Stimulated activated CD4-positive, alpha-beta T cell treated with anti-CD3 and anti-CD28 coated beads, Interleukin-15, amount 100 ng/mL, for 1 hour (primary cell): ENCODE measurements at places on chromosomes 12 and 14.

GRCh38 chr14:38547961-38548490 is 292.1 kb upstream of the CLEC14A start:
- no peak for DNase-seq

GRCh38 chr12:106914796-106915634 is 40.7 kb upstream of the TMEM263 start:
- no peak for DNase-seq

DNA sequence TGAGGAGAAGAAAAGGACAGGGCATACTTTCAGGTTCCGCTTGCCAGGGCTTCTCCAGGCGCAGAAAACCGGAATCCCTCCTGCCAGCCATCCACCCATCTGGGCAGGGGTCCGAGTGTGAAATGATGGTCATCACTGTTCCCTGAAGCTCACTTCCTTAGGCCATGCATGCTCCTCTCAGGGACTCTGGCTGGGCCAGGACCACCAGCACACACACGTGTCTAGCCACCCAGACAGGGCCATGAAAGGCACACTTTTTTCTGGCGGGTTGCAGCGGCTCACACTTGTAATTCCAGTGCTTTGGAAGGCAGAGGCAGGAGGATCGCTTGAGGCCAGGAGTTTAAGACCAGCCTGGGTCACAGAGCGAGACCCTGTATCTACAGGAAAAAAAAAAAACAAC is 1.5 kb downstream of the TCL1A start:
- no peak for DNase-seq

GRCh38 chr12:59689776-59690175 is 93.9 kb downstream of the SLC16A7 start:
- no peak for DNase-seq

DNA sequence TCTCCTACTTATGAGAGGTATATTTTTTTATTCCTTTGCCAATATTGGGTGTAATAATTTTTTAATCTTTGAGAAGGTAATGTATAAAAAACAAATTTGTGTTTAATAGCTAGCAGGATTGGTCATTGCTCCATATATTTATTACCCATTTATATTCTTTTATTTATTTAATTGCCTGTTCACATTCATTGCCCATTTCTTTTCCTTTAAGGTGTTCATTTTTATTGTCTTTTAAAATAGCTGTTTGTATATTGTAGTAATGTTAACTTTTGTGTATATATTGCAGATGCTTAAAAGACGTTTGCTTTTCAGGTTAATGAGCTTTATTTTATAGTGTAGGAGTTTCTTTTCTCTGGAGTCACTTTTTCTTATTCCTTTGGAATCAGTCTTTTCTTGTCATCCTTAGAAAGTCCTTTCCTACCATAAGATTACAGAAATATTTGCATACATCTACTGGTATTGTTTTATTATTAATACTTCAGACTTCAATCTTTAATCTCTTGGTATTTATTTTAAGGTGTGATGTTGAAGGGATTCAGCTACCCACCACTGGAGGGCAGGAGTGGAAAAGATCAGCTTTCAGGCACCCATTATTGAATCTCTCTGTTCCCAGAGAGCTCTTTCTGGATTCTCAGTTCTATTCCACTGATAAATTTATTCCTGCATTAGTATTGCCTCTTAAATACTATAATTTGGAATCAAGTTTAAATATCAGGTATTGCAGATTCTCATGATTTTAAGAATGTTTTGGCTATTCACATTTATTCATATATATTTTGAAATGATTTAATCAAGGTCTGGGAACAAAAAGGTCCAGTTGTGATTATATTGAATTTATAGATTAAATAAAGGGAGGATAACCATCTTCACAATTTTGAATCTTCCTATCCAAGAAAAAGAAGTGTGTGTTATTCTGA is 17.3 kb downstream of the PPM1A start:
- DNase-seq = no peak

DNA sequence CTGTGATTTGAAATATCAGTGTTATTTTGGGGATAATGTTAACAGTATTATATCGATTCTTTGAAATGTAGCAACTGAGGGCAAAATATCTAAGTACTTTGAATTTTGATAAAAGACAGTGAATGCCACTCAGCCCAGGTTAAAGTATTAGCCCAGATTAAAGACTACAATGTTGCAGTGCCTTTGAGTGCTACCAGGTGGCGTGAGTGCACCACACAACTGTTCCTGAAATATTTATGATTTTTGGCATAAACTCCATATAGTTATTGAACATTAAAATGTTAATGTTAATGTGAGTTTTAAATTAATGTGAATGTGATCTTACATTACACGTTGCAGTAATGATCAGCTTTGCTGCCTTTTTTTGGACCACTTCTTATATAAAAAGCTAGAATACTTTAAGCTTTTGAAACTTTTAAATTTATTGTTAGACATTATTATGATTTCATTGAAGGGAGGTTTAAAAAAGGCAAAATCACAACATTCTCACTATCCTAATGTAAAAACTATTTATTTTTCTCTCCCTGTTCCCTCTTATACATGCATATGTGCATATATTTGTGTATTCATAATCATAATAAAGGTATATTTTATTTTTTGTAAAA is 22.5 kb downstream of the MRPS35 start:
- DNase-seq = no peak

DNA sequence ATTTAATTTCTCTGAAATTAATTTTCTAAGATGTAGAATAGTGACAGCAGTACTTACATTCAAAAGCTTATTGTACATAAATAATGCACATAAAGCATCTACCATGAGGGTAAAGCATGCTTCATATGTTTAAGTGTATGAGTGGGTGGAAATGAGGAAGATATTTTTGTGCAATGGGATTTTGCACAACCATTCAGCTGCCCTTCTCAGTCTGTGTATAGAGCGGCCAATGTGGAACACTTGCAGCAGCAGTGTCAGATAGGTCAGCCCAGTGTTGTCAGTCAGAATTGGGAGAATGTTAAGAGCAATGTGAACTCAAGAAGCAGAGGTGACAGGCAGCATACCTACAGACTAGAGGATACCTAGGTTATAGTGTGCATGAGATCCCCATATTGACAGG is 72.5 kb upstream of the ATP2B1 start:
- no peak for DNase-seq

DNA sequence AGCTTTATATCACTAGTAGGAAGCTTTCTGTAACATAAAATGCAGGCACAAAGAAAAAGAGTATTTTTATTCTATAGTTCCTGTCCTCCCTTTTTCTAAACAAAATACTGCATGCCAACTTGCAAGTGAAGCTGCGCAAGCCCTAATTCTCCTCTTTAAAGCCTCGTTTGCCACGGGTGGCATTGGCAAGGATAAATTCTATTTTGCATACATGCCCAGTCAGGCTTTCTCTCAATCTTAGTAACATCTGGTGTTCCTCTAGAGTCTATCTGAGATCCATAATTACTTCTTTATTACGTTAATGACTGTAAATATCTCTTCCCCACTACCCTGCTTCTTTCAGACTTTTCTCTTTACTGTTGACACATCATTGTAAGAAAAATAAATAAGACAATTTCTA is 97.1 kb upstream of the DAAM1 start:
- DNase-seq = no peak

DNA sequence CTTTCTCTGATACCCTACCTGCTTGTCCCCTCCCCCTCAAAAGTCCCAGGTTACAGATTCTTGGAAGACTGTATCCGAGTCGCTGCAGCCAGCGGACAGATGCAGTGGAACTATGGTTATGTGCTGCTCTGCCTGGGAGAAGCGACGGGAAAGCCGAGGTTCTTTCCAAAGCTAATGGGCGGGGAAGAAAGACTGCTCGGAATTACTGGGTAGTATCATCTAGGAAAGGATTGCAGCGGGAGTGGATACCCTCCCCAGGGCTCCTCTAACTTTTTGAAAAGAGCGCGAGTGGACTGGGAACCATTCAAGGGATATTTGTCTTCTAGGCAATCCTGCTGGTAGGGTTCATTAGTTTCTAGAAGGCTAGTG is 1.4 kb downstream of the PTHLH start:
- DNase-seq = no peak

DNA sequence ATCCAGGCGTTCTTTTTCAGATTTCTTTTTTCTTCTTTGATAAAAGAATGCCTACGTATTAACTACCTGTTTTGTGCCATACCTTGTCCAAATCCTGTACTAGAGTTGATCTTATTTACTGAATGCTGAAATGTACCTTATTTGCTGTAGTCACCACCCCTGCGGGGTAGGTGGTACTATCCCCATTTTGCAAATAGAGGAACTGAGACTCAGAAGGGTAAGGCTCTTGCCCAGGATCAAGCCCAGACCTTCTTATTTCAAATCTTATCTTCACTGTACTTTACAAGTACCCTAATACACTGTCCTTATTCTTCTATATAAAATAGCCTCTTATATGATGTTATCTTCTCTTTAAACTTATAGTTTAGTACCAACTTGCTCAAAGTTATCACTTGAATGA is 206.5 kb downstream of the SLC41A2 start:
- no peak for DNase-seq

- DNase-seq = no peak
Measured at GRCh38 chr12:643475-644302, 19.6 kb downstream of the NINJ2 start.

GRCh38 chr12:571795-572531 is 91.3 kb downstream of the NINJ2 start:
- DNase-seq = no peak
